ENCODE measurements at places on chromosomes 2 and 18.
A peak's percentile ranks its signal among the peaks of the same experiment; 100 is the strongest.

- no peak for DNase-seq
These were observed 107.8 kb upstream of the TPO start for GRCh38 chr2:1305342-1306013.

DNA sequence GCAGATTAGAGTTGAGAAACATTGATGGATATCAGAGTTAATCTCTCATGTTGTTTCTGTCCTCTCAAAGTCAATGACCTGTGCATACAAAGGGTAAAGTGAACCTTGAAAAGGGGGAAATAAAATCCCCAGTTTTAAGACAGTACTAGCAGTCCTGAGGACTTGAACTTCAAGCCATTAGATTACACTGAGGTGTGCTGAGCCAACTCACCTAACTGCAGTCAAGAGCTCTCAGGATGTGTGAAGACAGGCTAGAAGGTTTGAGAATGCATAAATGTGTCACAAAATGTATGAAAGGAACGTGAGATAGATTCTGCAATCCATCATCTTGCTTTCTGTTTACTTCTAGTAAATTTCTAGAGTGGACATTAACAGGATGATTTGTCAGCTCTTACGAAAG lies 35.5 kb downstream of the DOCK10 start:
- no peak for DNase-seq

- no peak for DNase-seq
These were observed 118.5 kb upstream of the HDAC4 start for GRCh38 chr2:239519089-239519920.

- no peak for DNase-seq
These were observed 288.3 kb upstream of the TANK start for GRCh38 chr2:160871953-160872352.

- DNase-seq, result peak; percentile 59
These were observed 155.9 kb downstream of the ESCO1 start for GRCh38 chr18:21444465-21445212.

GRCh38 chr2:60447943-60448342 lies 105.5 kb downstream of the BCL11A start:
- DNase-seq, result no peak

DNA sequence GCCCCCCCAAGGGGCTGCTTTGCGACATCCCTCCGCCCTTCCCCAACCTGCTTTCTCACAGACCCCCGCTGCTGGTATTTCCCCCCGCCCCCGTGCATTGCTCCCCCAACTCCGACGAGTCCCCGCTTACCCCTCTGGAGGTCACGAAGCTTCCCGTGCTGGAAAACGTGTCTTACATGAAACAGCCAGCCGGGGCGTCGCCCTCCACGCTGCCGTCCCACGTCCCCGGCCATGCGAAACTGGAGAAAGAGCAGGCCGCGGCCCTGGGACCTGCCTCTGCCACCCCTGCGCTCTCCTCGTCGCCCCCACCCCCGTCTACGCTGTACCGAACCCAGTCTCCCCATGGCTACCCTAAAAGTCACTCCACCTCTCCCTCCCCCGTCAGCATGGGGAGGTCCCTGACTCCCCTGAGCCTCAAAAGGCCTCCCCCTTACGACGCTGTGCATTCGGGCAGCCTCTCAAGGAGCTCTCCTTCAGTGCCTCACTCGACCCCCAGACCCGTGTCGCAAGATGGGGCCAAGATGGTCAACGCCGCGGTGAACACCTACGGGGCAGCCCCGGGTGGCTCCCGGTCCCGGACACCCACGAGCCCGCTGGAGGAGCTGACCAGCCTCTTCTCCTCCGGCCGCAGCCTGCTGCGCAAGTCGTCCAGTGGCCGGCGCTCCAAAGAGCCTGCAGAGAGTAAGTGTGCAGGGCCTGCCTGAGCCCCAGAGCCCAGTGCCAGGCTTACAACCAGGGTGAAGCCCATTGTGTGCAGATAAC lies 183.0 kb downstream of the NYAP2 start:
- DNase-seq, result no peak

DNA sequence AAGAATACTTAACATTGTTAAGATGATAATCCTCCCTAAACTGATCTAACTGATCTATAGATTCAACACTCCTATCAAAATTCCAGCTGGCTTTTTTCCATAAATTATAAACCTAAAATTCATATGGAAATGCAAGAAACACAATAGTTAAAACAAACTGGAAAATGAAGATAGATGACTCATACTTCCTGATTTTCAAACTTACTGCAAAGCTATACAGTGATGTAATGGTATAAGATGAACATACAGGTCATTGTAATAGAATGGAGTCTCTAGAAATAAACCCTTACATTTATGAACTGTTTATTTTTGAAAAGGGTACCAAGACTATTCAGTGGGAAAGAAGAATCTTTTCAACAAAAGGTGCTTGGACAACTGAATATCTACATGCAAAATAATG lies 32.3 kb downstream of the UBXN4 start:
- DNase-seq, result peak; percentile 80

- no peak for DNase-seq
These were observed 264.5 kb upstream of the MEX3C start for GRCh38 chr18:51461956-51462355.

DNA sequence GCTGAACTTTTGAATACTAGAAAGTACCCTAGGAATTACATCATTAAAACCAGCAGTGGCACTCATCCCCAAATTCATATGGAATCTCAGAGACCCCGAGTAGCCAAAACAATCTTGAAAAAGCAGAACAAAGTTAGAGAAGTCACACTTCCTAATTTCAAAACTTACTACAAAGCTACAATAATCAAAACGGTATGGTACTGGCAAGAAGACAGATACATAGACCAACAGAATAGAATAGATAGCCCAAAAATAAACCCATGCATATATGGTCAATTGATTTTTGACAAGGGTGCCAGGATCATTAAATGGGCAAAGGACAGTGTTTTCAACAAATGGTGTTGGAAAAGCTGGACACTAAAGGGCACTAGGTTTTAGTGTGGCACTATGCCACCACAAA lies 176.0 kb upstream of the NDUFV2 start:
- no peak for DNase-seq

- no peak for DNase-seq
These were observed 140.8 kb downstream of the PTGR3 start for GRCh38 chr18:75067996-75068645.

GRCh38 chr18:10170375-10170774 lies 256.6 kb downstream of the VAPA start:
- no peak for DNase-seq

- no peak for DNase-seq
These were observed 2.7 kb upstream of the LRP2 start for GRCh38 chr2:169365029-169365480.

DNA sequence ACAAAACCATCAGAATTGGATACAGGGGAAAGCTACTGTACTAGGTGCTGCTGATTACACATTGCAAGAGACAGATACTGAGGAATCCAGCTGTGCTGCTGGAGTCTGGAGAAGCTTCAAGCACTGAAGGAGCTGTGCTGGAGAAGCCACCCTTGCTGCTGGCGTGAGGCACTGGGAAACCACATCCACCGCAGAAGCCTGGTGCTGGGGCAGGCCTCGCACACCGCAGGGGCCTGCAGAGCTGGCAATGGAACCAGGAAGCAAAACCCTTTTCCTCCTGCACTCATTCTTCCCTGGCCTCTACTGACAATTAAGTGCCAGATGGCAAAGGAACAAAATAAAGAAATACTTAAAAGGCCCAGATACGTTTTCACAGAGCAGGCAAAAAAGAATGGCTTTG lies 94.4 kb upstream of the MSH6 start:
- DNase-seq, result no peak

DNA sequence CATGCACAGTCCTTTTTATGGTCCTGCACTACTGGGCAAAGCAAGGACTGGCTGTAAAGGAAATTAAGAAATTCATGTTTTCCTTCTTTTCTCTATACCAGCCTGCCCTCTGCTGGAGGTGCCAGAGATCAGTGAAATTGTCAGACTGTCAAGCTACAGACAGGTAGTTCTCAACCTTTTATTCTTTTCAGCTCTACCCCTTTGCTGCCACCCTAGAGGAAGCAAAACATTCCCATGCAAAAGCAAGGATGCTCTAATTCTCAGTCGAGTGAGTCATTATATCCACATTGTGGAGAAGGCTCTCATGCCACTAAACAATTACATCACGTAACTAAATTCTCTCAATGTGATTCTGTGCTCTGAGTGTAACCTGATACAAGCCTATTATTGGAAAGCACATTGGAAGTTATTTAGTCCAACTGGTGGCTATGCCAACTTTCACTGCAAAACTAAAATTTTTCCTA lies 25.0 kb upstream of the RAPGEF4 start:
- peak; percentile 95 for DNase-seq

DNA sequence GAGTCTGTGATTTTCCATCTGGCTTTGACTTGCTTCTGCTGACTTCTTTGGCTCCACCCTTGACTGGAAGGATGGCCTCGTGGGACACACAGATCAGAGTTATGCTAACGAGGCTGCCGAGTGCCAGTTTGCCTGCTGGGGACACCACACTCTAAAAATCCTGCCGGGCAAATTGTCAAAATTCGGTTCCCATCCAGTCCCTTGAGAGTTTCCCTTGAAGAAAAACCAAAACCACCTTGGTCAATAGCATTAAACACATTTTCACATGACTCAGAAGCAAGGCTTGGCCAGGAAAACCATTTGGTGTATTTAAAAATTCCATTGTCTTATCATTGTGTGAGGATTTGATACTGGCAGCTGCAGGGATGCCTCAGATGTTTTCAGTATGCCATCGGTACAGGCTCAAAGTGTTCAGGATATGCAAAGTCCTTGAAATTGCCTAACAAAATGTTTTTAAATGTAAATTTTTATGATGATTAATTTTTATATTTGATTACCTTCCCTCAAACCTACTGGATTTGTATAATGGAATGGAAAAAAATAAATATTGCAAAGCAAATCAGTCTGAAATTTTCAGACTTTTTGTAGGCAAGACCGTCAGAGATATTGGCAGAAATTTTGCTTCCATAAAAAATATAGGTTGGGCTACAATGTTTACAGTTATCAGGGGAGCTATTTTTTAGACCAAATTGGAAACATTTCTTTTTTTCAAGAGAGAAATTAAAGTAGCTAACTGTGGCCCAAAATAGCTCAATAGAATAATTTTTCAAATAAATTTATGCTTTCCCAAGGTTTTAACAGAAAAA lies 41.6 kb downstream of the KCNE4 start:
- DNase-seq, result peak; percentile 72

GRCh38 chr2:109677835-109678580 lies 63.8 kb downstream of the SOWAHC start:
- no peak for DNase-seq

GRCh38 chr2:162219426-162219825 lies 23.8 kb downstream of the FAP start:
- no peak for DNase-seq
